Right atrium auricular region (tissue), 2 donors: ENCODE measurements at places on chromosomes 2 and 18. TPM values are rescaled to one million over a fixed set of nuclear protein-coding genes. Genes with fewer than 3 reads are reported as not detected.
A peak's percentile ranks its signal among the peaks of the same experiment; 100 is the strongest.

Gene DNMT3A
- total RNA-seq: 6.0 TPM

DNA sequence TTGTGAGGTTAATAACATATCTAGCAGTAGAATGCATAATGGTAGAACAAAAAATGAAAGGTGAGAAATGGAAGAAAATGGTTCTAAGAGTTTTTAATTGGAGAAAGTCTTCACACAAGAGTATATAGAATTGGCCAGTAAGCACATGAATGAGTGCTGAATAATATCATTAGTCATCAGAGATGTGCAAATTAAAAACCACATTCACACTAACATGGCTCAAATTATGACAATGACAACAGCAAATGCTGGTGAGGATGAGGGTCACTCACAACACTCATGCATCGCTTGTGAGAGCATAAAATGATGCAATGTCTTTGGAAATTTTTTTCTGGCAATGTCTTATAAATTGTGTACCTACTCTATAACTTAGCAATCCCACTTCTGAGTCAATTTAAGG, 1355.4 kb upstream of the ACVR2A start:
- no peak for DNase-seq

GRCh38 chr2:120179396-120179795, 43.8 kb downstream of the TMEM185B start:
- DNase-seq: no peak

- DNase-seq: peak; percentile 99
Measured at GRCh38 chr18:48781163-48781987, 169.4 kb downstream of the SMAD7 start.

DNA sequence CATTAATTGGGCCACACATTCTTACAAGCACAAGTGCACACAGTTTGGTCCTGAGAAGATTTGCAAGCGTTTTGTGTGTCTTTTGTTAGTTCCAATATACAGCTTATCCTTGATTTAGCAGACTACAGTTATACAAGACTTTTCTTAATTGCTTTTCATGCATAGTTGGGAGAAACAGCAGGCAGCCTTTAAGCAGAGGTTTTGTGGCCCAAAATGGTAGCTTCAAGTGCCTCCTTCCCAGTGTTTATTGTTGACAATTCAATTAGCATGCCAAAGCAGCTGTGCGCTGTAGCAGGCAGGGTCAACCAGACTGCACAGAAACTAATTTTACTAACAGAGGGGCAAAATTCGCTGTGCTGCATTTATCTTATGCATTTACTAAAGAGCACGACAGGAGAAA, 47.5 kb downstream of the FRZB start:
- no peak for DNase-seq

DNA sequence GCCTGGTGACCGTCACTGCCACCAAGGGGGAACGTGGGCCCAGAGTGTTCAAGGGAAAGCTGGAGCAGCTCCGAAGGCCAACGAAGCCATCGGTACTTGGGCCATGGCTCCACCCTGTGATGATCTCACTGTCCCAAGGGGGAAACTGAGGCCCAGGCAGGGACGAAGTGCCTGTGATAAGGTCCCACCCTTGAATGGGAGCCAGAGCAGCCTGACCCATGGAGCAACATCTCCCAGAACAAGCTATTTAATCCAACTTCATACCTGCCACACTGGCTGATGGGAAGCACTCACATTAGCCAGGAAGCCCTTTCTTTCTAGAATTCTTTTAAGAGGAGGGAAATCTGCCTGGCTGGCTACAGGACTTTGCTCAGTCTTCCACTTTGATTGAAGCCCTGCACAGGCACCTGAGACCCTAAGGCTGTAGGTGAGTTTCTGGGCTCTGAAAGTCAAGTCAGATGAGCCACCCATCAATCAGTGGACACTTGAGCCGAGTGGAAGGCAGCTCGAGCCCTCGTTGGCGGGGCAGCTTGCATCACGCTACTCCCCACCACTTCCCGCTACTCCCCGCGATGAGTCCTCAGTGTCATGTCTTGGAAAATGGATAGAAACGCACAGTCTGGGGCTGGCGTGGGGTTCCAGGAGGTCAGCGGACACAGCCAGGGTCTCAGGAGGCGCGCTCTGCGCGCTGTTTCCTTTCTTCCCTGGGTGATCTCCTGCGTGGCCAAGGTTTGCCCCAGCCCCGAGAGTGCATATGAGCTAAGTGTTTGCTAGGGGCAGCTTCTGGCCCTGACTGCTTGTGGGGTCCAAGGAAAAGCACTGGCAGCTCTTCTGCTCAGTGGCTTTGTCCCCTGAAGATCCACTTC, 2.5 kb upstream of the HS6ST1 start:
- peak; percentile 64 for DNase-seq

DNA sequence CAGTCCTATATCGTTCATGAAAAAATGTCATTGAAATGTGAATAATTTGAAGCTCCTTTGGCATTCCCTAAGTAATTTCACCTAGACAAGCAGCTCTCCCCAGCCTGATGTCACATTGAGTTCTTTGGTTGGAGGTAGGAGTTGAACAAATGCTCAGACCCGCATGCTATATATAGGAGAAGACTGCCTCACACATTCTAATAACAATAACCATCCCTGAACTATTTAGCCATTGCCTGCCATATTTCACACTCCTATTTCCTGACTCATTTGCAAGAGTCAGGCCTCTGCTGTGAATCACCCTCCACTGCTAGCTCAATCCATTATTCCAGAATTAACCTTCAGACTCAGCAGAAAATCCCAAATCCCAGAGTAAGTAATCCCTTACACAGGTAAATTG, 256.6 kb upstream of the ACVR2A start:
- DNase-seq: no peak

GRCh38 chr2:8418721-8419120, 263.1 kb upstream of the ID2 start:
- DNase-seq: no peak

DNA sequence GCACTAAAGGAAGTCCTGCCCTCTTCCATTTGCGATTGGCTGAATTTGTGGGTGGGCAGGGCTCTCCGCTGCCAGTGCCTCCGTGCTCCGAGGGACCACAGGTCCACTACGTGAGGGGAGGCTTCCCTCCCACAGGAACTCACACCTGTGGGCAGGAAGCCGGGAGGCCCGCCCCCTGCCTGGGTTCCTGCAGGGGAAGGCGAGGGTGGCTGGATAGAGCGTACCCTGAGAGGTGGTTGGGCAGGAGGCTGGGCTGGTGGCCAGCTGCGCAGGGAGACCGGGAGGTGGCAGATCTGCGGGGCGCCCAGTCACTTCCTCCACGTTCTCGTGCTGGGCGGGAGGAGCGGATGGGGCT, 47.0 kb upstream of the PTH2R start:
- no peak for DNase-seq

- no peak for DNase-seq
Measured at GRCh38 chr2:231781798-231782726, 980 bp upstream of the PDE6D start.

DNA sequence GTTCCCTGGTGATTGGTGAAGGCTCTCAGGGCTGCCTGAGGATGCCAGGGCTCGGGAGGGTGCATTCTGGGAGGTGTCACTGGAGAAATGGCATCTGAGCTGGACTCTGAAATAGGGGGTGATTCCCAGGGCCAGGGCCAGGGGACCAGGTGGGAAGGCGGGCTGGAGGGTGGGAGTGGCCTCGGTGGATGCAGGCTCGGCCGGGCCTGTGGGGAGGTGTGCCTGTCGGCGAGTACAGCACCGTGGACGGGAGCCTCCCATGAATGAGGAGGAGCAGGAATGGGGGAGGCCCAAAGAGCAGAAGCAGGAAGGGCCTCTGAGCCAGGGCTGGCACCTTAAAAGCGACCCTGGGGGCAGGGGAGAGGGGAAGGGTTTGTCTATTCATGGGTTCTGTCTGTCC, 116.8 kb downstream of the GBX2 start:
- no peak for DNase-seq

DNA sequence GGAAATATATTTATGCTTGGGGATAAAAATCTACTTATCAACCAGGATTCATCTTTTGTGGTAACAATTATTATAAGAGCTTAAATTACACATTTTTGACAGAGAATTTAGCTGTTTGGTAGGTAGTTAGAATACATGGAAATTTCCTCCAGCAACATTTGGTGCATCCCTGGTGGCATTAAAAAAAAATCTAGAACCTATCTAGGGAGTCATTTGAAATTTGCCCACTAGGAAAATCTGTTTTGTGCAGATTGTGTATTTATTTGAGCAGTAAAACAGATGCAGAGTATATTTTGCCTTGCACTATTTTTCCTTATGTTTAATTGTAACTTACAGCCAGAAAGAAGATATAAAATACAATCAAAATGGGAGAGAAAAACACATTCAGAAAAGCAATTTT, 208.4 kb upstream of the LRP1B start:
- no peak for DNase-seq

- no peak for DNase-seq
Measured at GRCh38 chr2:202671317-202672035, 36.7 kb downstream of the FAM117B start.

GRCh38 chr2:210584834-210585233, 28.4 kb downstream of the CPS1 start:
- DNase-seq: no peak

Gene FAM237A
- not detected for total RNA-seq

- DNase-seq: no peak
Measured at GRCh38 chr2:28334527-28334894, 58.1 kb upstream of the FOSL2 start.

- DNase-seq: no peak
Measured at GRCh38 chr2:33289961-33290360, 186.5 kb upstream of the RASGRP3 start.
